Uterine smooth muscle cell (primary cell): ENCODE measurements at places on chromosomes 12 and 14. TPM values are rescaled to one million over a fixed set of nuclear protein-coding genes. Genes with fewer than 3 reads are reported as not detected.

The PPP1R3E gene
- 2.9 and 4.2 TPM in 2 replicates for total RNA-seq

The AREL1 gene
- 26.4 and 30.1 TPM in 2 replicates for total RNA-seq

The MDP1 gene
- total RNA-seq = 18.9 and 23.2 TPM in 2 replicates

The TMPRSS12 gene
- not detected in 2 replicates for total RNA-seq

The BCL2L14 gene
- not detected in 2 replicates for total RNA-seq

The KRT78 gene
- total RNA-seq = not detected in 2 replicates

The IL26 gene
- total RNA-seq = not detected in 2 replicates

The SOAT2 gene
- 0.33 TPM in 1 of 2 replicates, not detected in the other for total RNA-seq

The AJUBA gene
- 30.9 and 65.7 TPM in 2 replicates for total RNA-seq

The NFATC4 gene
- 62.5 and 76.2 TPM in 2 replicates for total RNA-seq

The ENDOU gene
- total RNA-seq = under 0.01 and 0.11 TPM in 2 replicates

The FAM181A gene
- total RNA-seq = not detected in 2 replicates

The EIF2S3B gene
- total RNA-seq = 1.2 and 12.6 TPM in 2 replicates

The B4GALNT1 gene
- total RNA-seq = 3.4 and 4.0 TPM in 2 replicates

The ALDH1L2 gene
- total RNA-seq = 62.8 and 79.4 TPM in 2 replicates

The ADCY4 gene
- total RNA-seq = 5.1 and 8.1 TPM in 2 replicates

The ADSS1 gene
- 0.66 and 2.6 TPM in 2 replicates for total RNA-seq
